ENCODE measurements at places on chromosomes 2 and 18. TPM values are rescaled to one million over a fixed set of nuclear protein-coding genes. Genes with fewer than 3 reads are reported as not detected.

GRCh38 chr2:30412684-30413570 lies 34.1 kb upstream of the LCLAT1 start:
- no peak for DNase-seq

The ECEL1 gene
- 0.40 TPM for total RNA-seq

The NGEF gene
- 25.6 TPM for total RNA-seq

GRCh38 chr18:11310476-11311086 lies 161.2 kb upstream of the PIEZO2 start:
- DNase-seq = peak; percentile 31

DNA sequence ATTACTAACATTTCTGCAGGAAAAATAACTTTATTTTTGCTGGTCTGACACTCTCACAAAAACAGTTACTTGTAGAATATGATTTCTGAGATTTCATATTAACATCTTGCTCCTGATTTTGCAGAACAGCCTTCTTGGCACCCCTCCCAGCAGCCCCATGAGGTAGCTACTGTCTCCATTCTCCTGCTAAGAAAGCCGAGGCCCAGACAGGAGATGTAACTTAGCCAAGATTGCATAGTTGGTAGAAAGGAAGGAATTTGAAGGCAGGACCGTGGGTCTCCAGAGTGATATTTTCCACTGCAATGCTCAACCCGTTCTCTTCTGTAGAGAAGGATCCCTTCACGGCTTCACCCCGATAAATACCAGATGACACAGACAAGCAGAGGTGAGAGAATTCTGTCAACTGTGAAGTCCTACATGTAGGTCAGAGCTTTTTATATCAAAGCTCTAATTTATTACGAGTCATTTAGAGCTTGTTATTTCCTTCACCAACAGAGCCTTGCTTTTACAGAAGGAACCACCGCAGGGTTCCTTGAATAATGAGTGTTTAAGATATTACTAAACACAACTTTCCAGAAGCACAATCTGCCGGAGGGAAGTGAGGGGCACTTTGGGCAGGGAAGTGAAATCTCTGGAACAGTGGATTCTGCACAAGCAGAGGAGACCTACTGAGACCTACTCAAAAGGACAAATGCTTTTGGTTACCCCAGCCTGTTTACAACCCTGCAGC lies 48.0 kb upstream of the MYCN start:
- no peak for DNase-seq

The REG1B gene
- not detected for total RNA-seq

GRCh38 chr18:58671632-58672564 lies 633 bp downstream of the MALT1 start:
- peak; percentile 52 for DNase-seq

DNA sequence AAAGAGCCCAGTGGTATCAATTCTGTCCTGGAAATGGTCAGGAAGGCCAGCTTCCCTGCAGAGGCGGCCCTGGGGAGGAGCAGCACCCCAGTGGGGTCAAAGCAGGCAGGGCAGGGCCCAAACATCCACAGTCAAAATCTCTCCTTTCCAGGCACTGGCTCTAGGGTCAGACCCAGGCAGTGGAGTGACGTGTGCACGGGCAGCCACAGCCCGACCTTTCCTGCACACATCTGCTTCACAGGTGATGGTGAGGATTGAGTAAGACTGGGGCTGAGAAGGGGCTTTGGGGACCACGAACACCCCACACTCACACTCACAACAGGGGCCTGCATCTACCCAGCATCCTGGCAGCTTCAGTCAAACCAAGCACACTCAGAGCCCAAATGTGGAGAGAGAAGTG lies 97.8 kb upstream of the GLI2 start:
- DNase-seq = no peak

The ABCB11 gene
- total RNA-seq = 1.1 TPM

The GALR1 gene
- total RNA-seq = 0.02 TPM

- no peak for DNase-seq
Observed at GRCh38 chr2:153761936-153762335, 109.8 kb upstream of the GALNT13 start.

GRCh38 chr18:25704071-25704470 lies 352.1 kb upstream of the ZNF521 start:
- no peak for DNase-seq

- DNase-seq = no peak
Observed at GRCh38 chr2:37849911-37850310, 75.2 kb upstream of the RMDN2 start.

- no peak for DNase-seq
Observed at GRCh38 chr2:65413610-65414009, 18.8 kb downstream of the SPRED2 start.

- no peak for DNase-seq
Observed at GRCh38 chr2:153479573-153479972, 1.0 kb upstream of the RPRM start.

DNA sequence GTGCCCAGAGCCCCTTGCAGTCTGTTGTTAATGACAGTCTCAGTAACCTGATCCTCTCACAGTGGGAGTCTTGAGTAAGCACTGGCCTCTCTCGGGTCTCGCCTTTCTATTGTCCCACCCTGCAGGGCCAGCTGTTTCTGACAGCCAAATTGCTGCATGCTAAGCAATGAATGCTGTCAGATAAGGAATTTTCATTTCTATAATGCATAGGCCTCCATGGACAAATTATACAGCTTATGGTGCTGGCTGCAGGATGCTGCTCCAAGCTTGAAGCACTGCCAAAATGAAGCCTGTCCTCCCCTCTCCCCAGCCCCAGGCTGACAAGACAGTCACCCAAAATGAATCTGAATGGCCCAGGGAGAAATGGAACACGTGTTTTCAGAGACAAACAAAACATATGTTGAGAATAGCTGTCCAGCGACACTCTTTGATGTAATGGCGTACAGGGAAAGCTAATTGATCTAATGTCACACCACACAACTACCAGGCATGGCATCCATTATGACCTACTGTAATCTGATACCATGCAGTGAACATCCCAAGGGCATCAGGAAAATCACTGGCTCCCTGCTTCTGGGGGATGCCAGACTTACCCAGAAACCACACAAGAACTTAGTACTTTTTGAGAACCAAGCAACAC lies 36.8 kb downstream of the ACVR1 start:
- no peak for DNase-seq

DNA sequence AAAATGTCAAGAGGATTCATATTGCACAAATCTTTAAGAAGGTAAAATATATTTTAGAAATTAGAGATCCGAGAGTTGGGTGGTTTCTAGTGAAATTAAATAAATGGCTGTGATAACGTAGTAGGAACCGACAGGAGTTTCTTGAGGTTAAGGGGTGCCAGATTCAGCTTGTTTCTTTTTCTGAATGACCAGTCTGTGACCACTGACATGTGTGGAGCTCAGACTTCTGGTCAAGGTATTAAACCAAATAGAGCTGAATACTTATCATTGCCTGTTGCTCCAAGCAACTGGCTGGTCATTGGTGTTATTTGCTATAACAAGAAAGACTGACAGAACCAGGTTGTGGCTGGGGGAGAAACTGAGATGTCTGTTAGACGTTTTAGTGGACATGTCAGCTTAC lies 408.2 kb upstream of the HS6ST1 start:
- no peak for DNase-seq

GRCh38 chr2:225017098-225017685 lies 25.1 kb downstream of the DOCK10 start:
- DNase-seq = no peak

DNA sequence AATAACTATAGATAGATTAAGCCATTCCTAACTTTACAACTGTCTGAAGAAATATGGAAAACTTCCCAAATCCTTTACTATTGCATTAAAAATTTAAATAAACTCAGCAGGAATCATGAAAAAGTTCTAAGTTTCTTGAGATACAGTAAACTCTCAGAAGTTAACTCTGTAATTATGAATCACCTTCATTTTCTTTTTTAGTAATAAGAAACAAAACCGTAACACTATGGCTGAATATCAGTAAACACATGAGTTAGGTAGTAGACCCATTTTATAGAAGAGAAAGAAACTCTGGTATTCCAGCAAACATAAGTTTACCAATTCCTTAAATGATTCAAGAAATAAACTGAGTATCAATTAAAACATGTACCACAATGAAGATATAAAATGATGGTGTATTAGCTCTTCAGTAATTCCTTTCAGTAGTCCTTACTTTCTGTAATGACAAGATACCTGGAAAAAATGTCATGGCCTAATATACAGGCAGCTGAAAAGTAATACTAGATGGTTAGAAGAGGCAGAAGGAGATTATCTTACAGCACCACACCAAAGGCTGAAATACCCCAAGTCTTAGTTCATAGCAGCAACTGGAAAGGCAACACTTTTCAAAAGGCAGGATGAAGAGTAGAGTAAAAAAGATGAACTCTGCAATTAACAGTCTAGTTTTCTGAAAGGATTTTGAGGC lies 11.5 kb downstream of the TRIP12 start:
- no peak for DNase-seq

DNA sequence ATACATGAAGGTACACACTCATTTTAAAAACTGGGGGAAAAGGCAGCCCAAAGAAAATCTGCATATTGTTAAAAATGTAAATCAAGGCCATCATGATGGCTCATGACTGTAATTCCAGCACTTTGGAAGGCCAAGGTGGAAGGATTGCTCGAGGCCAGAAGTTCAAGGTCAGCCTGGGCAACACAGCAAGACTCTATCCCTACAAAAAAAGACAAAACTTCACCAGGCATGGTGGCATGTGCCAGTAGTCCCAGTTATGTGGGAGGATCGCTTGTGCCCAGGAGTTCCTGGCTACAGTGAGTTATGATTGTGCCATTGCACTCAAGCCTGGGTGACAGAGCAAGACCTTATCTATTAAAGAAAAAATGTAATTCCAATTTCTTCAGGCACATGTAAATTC lies 34.6 kb upstream of the TMEM247 start:
- DNase-seq = no peak

- DNase-seq = no peak
Observed at GRCh38 chr2:76867854-76868253, 654.3 kb downstream of the LRRTM4 start.

DNA sequence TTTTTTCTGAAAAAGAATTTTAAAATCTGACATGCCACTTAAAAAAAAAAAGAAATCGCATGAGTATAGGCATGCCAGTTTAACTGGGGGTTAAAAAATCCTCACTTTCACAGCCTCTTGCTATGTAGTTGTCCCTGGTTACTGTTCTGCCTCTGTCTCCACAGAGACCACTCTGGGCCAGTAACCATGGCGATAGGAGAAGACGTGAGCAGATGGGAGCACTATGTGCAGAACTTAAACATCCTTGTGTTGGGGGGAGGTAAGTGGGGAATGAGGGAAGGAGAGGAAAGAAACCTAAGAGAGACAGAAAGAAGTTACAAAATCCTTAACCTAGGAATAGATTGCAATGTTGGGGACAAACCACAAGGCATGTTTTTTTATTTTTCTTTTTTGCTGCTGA lies 75.9 kb upstream of the CYRIA start:
- no peak for DNase-seq

DNA sequence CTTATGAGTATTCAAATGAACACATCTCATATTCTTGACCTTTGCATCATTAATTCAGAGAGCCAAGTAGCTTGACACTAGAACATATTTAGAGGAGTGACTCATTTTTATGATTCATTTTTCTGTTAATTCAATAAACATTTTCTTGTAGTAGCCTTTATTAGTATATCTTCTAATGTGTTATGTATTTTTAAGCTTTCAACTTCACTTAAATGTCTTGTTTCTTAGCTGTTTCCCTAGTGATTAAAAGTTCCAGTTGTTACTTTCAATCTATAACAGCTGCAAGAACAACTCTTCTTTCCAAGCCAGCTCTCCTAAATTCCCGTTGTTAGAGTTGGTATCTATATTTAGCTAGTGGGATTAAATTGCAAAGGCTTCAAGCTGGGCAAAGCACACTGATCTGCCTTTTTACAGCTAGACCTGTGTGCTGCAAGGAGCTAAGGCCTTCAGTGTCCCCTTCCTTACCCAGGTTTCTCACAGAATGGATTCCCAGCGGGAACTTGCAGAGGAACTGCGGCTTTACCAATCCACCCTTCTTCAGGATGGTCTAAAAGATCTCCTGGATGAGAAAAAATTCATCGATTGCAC lies at the start of gene KLHL41:
KLHL41 (plus strand) TSS at position 405 of the 588 bp plus-strand sequence; CDS start at position 482, 77 bp downstream.
- no peak for DNase-seq
